Activated CD4-positive, alpha-beta T cell treated with anti-CD3 and anti-CD28 coated beads for 1 hour (primary cell): ENCODE measurements at places on chromosomes 7 and 10.

- no peak for DNase-seq
These were observed 8.6 kb downstream of the AOC1 start for GRCh38 chr7:150860978-150861295.

DNA sequence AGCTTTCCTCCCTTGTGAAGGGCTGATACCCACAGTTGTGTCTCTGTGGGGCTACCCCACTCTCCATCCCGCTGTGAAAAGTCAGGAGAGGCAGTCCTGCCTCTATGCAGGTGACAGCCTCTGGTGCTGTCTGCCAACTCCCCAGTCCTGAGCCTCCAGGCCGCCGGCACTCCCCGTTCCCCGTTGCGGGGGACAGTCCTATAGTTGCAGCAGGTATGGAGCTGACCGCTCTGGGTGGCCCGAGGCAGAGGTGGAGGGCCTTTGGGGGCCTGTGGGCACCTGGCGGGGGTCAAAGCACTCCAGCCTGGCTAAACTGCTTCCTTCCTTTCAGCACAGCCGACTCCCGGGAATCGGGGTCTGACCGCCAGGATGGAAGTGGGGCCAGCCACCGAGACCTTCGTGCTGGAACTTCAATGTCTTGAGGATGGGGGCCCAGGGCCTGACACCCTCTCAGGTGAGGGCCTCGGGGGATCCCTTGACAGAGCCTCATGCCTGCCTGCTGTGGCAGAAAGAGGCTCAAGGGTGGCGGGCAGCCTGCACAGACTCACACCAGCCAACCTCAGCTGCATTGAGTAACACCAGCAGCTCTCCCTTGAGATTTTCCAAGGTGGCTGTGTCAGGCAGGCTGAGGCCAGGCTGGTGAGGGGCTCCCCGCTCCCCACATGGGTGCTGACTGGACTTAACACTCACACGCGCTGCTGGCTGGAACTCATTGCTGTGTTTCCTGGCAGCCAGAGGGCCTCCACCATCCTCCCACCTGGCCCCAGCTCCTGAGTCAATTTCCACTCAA is 1.6 kb downstream of the ZNF853 start:
- DNase-seq: no peak

- no peak for DNase-seq
These were observed 26.2 kb upstream of the MSRB2 start for GRCh38 chr10:23069019-23069815.

DNA sequence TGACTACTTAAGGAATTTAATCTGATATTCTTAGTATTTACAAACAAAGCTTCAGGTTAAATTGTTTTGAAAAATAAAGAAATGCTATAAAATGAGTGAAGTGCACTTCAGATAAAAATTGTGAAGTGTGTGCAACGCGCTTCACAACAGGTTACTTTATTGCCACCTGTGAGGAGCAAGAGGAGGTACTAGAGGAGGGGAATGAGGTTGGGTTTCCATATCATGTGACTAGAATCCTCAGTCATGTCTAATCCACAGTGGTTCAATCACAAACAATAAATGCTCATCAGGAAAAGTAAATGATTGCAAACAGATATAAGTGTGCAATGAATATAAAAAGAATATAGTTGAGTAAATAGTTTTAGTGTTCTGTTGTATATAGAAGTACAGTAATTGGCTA is 34.5 kb upstream of the CD36 start:
- DNase-seq: no peak

GRCh38 chr7:2163600-2164555 is 68.9 kb downstream of the MAD1L1 start:
- no peak for DNase-seq

DNA sequence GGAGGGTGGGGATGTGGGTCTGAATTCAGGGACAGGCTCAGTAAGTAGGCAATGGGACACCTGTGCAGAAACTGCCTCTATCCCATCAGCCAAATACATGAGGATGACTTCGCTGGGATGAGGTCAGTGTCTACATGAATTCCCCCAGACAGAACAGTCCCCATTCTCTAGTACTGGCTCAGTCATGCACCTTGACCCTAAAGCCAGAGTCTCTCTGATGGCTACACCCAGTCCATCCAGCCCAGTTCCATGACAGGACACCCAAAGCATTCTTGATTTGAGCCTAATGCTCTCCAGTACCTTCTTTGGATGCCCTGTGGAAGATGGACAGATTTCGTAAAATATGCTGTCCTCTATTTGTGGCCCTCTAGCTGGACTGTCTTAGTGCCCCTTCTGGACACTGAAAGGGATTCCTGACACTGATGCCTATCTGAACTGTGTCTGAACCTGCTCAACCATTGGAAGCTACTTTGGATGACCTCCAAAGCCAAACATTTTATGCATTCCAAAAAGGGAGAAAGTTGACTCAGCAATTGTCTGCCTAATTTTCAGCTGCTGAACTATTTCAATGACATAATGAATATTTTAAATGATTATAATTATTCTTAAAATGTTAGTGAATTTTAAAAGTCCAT is 14.6 kb downstream of the SFRP4 start:
- DNase-seq: no peak

GRCh38 chr10:49294731-49295130 is 4.2 kb upstream of the C10orf71 start:
- no peak for DNase-seq

- no peak for DNase-seq
These were observed 460.2 kb downstream of the GRM8 start for GRCh38 chr7:126792521-126792920.

- no peak for DNase-seq
These were observed 39.5 kb upstream of the WNT2 start for GRCh38 chr7:117362294-117362888.

DNA sequence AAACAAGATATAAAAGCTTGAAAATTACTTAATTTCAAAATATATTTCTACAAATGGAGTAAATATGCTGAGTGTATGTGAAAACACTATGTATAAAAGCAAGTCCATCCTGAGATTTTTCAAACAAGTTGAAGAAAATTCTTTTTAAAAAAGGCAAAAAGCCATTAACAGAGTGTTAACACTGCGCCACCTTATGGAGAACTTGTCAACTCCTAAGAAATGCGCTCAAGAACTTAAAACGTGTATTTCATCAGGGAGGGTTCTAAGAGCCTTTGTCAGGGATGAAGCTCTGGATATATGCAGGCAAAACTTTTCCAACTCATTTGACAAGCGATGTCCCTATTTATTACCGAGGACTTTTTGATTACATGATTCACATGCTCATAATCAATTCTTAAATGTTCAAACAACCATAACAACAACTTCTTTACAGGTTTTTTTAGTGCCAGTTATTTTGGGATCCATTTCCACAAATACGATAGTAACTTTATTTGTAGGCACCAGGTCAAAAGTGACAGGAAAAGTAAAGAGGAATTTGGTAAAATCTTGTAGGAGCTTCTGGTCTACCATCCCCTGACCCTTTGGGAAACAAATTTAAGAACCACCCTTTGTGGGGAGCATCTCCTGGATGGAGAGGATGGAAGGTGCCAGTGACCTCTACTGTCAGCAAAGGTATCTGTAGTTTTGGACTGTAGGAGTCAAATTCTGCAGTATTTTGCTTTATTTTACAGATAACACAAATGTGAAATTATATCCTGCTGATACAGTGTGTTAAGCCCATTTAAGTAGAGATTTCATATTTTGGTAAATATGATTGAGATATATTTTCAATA is 23.2 kb downstream of the CALCR start:
- no peak for DNase-seq

DNA sequence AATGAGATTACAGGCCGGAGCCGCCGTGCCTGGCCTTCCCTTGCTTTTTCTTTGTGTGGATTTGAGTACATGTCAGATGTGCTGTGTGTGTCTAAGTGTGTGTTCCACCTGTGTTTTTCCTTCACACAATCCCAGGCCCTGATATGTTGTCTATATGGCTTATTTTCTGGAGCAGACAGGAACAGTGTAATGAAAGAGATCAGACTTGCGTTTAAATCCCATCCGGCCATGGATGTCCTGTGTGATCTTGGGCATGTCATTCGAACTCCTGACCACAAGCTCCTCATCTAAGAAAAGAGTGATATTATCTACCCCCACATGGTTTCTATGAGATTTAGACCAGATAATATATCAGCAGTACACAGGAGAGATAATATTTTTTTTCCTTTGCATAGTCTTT is 37.2 kb downstream of the APBB1IP start:
- no peak for DNase-seq

DNA sequence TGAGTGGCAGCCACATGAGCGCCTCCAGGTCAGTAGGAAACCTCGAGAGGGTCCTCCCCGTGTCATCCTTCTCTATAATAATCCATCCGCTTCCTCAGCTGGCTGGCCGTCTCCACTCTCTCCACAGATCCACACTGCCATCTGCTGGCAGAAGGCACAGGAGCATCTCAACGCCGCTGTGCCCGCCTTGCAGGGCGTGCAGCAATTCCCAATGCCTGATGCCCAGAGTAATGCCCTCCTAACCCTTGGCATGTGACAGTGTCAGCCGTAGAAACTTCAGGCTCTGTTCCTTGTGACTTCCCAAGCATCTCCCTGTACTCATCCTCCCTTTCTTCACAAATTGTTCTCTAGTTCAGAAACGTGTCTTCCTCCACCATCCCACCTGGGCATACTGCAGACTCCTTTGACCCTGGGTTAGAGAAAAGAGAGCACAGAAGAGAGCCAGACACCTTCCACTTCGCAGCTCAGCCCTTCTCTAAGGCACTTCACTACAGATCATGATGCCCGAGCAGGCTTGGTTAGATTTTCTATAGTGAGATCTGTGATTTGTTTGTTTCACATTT is 70.8 kb downstream of the XPNPEP1 start:
- DNase-seq: peak; percentile 50

DNA sequence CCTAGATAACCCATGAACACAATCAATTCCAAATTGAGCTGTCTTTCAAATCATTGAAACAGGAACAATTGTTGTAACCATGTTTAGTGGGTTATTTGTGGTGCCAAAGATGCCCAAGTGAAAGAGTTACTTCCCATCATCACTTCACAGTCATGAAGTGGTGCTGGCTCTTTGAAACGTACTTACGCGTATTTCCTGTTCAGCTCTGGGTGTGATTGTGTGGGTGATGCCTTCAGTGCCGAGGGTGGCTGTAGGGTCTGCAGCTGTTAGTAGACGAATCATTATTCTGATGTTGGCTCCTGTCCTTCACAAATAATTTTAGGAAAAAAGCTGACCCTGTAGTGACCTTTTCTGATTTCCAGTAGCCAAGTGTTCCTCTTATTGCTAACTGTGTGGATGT is 323.1 kb upstream of the KIAA1217 start:
- DNase-seq: no peak

DNA sequence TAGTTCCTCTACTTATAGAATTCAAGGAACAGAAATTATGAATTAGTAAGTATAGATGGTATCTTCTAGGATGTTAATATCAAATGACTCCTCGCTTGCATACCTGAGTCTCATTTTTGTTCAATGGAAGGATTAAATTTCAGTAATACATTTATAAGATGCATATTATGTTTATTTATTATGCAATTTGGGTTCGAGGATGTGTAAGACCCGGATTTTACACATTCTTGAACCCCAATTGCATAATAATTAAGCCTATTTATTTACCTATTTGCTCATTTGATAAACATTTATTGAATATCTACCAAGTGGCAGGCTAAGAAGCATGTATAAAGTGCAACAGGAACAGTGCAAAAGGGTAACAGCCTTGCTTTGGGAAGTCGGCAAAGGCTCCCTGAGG is 52.6 kb downstream of the ICA1 start:
- DNase-seq: no peak

- DNase-seq: no peak
These were observed 187.2 kb downstream of the FGFR2 start for GRCh38 chr10:121411004-121411403.

- no peak for DNase-seq
These were observed 5.5 kb downstream of the PFKP start for GRCh38 chr10:3072641-3073360.

- no peak for DNase-seq
These were observed 13.2 kb upstream of the TRA2A start for GRCh38 chr7:23544913-23545354.

- no peak for DNase-seq
These were observed 212.7 kb upstream of the PHYHIPL start for GRCh38 chr10:58963723-58964124.

DNA sequence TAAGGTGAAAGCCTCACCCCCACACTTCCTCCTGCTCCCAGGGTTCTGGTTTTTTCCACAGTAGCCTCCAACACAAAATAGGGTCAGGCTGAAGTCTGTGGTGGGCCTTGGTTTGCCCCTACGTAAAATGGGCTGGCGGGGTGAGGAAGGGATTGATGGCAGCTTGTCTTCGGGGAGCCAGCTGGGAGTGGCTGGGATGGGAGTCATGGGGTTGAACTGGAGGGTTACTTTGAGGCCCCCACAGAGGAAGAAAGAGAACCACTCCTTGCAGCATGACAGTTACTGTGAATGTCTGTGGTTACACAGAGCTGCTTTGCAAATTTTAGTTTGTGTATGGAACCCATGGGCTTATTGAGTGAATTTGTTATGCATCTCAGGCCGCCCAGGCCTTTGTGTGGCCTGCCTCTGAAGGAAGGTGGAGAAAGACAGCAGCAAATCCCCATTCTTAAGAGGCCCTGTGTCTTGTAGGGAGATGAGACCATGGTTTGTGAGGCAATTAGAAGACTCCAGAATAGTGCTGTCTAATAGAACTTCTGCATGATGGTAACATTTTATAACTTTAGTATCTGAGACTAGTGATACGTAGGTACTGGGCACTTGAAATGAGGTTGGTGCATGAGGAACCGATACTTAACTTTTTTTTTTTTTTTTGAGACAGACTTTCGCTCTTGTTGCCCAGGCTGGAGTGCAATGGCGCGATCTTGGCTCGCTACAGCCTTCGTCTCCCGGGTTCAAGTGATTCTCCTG is 8.1 kb downstream of the TRIM8 start:
- no peak for DNase-seq

DNA sequence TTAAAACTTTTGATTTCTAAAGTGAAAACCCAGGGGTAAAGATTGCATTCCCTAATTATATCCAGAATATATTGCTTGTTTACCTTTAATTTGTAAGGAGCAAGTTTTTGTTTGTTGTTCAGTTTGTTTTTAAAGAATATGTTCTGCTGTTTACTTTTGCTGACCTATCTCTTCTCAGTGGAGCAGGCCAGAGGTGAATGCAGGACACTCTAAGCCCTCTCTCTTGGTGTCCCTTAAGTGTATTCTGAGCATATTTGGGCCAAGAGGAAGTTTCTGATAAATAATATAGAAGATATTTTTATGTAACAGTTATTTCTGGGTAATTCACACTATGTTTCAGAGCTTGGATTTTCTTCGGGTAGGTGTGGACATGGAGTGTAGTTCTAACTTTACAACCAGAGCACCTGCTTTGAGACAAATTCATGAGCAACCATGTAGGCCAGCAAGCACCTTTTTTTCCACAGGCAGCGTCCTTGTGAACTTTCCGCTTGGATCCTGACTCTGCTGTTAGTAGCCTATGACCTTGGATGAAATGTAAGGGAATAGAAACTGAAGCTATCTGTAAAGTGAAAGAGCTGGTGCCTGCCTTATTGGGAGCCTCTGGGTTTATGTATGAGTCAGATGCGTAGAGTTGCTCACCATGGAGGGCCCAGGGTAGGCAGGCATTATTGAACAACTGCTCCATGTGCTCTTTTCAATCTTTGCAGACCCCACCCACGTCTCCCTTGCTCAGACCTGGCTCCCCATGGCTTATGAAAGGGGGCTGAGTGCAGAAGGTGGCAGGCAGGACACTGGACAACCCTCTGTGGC is 16.1 kb downstream of the OGDH start:
- DNase-seq: no peak
